ENCODE measurements at places on chromosomes 3 and 15.
A peak's percentile ranks its signal among the peaks of the same experiment; 100 is the strongest.

GRCh38 chr15:70521576-70522322 lies 241.6 kb downstream of the UACA start:
- no peak for DNase-seq

GRCh38 chr3:154025007-154025406 lies 96.2 kb upstream of the ARHGEF26 start:
- no peak for DNase-seq

DNA sequence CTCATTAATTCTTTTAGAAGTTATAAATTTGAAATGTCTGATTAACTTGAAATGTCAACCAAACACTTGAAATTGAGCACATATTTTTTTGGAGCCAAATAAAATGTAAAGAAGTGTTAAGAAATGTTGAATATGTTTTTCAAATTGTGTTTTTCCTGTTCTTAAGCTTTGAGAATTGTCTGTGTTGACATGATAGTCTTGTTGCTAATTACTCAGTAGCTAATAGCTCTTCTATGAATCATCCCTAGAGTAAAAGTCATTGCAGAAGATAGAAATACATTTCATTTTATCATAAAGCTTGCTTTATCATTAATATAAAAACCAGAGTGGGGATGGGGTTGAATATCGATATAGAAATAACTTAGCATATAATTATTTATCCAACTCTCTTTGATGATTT lies 41.9 kb upstream of the ABHD10 start:
- peak; percentile 72 for DNase-seq

DNA sequence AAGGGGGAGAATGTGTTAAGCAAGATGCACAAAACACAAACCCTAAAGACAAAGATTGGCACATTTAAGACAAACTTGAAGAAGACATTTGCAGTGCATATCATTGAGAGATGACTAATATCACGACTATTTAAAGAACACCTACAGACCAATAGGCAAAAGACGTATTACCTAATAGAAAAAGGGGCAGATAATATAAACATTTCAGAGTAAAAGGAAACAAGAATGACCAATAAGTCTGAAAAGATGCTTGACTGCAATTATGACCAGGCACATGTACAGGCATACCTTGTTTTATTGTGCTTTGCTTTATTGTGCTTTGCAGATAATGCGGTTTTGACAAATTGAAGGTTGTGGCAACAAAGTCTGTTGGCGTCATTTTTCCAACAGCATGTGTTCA lies 4.9 kb downstream of the HACD3 start:
- peak; percentile 59 for DNase-seq

DNA sequence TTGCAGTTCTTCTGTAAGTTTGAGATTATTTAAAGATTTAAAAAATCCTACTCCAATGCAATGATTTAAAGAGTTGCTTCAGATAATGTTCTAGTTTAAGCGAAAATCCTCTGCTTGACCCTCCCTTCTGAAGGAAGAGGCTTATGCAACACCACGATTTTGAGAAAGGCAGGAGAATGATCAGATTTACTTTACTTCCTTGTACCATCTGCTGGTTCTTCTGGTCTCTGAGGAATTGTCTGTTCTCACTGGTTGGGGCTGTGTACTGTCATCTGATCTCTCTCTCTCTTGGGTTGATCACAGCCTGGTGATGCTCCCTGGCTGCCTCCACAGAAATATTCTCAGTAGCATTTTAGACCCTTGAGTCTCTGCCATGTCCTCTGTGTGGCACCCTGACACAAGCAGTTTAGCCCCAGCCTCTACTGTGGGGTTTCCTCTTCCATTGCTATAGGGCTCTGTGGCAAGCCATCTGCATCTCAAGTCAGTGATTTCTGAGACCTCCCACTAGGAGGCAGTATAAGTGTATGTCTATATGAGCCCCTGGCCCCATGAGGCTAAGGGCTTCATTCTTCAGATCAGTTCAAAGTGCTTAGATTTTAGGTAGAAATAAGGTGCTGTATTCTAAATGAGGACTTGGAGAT lies 50.8 kb upstream of the PLAAT1 start:
- peak; percentile 15 for DNase-seq

- DNase-seq: no peak
Measured at GRCh38 chr3:174358252-174358651, 500.9 kb upstream of the NAALADL2 start.

DNA sequence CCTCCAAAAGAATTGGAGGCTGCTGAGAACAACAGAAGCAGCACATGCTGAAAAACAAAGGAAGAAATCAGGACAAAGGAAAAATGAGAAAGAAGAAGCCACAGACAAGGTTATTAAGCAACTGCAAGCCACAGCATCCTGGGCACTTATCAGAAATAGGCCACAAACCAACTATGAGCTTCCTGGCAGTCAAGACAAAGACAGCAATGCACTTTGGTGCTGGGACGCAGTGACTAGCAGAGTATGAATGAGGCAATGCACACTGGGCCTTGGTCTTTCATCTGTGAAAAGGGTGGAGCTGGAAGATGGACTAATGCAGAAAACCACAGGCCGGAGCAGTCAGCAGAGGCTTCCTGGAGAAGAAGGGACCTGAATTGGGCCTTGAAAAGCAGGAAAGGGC lies 56.0 kb upstream of the LINGO1 start:
- no peak for DNase-seq

DNA sequence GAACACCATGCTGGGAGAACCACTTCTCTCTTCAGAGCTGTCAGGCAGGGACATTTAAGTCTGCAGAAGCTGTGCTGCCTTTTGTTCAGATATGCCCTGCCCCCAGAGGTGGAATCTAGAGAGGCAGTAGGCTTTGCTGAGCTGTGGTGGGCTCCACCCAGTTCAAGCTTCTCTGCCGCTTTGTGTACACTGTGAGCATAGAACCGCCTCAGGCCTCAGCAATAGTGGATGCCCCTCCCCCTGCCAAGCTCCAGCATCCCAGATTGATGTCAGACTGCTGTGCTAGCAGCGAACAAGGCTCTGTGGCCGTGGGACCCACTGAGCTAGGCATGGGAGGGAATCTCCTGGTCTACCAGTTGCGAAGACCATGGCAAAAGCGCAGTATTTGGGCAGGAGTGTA lies 121.6 kb downstream of the NFKBIZ start:
- no peak for DNase-seq

GRCh38 chr15:67480741-67481140 lies 40.2 kb upstream of the C15orf61 start:
- no peak for DNase-seq

DNA sequence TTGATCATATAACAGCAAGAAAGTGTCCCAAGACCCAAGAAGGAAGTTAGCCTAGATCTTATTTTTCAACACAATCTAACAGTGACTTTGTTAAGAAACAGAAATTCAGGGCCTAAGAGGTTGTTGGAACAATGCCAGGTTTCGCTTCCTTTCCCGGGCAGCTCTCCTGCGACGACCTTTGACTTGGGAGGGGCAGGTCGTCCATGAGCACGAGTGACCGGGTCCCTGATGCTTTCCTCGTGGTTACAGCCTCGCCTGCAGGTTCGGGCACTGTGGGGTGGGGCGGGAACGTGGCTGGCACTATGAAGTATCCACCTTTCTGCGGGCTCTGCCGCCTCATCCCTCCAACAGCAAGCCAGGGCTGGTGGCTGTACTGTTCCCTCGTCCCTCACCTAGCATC lies 90.1 kb upstream of the RGMA start:
- DNase-seq: peak; percentile 2

- no peak for DNase-seq
Measured at GRCh38 chr3:186456731-186457191, 87.4 kb downstream of the CRYGS start.

All from ELR (cell line).